ENCODE measurements at places on chromosomes 6 and 20. TPM values are rescaled to one million over a fixed set of nuclear protein-coding genes. Genes with fewer than 3 reads are reported as not detected.

Gene MTG2
- total RNA-seq = 23.6 TPM

Gene IP6K3
- total RNA-seq = 2.3 TPM

Gene C6orf58
- 0.35 TPM for total RNA-seq

Gene PRDM1
- total RNA-seq = 0.51 TPM

Gene MICB
- 12.6 TPM for total RNA-seq

Gene PI3
- total RNA-seq = not detected

Gene KIAA0408
- 1.4 TPM for total RNA-seq

Gene LAMA4
- total RNA-seq = 170 TPM

Gene PTCRA
- not detected for total RNA-seq

Gene HACE1
- 9.1 TPM for total RNA-seq

Gene ASIP
- not detected for total RNA-seq

Gene NOL7
- total RNA-seq = 78.1 TPM

Gene RBPJL
- total RNA-seq = not detected

Gene MCHR2
- not detected for total RNA-seq

Gene GGT7
- 17.5 TPM for total RNA-seq

Gene TMEM200A
- total RNA-seq = 2.6 TPM

Gene SLC22A7
- not detected for total RNA-seq

Gene SAMD5
- total RNA-seq = 1.3 TPM

Gene RIPPLY2
- total RNA-seq = not detected

Gene NCR2
- not detected for total RNA-seq

Gene XKR7
- total RNA-seq = not detected

Gene SAPCD1
- total RNA-seq = 2.8 TPM

Gene BPI
- 0.12 TPM for total RNA-seq

Gene RIN2
- total RNA-seq = 34.2 TPM

Gene NOX3
- not detected for total RNA-seq

Gene MLN
- not detected for total RNA-seq

Gene TMEM244
- not detected for total RNA-seq

Gene STMND1
- not detected for total RNA-seq

Gene RAET1E
- not detected for total RNA-seq

Gene REM1
- 4.1 TPM for total RNA-seq

Gene KIF13A
- 15.1 TPM for total RNA-seq

Gene OPN5
- not detected for total RNA-seq

Gene TRIM38
- total RNA-seq = 14.0 TPM

Gene MDC1
- total RNA-seq = 5.8 TPM

Gene LY86
- not detected for total RNA-seq

Gene RHAG
- not detected for total RNA-seq

Gene FBXL4
- 13.1 TPM for total RNA-seq

Gene KCNB1
- total RNA-seq = 3.0 TPM

Gene CTSA
- 130 TPM for total RNA-seq

Gene PTK6
- not detected for total RNA-seq

All from pericardium fibroblast (primary cell).